Activated T-helper 1 cell treated with anti-CD3 and anti-CD28 coated beads, Interleukin-2, amount 50 U/mL, for 16 hours (primary cell): ENCODE measurements at places on chromosomes 11 and 22.

DNA sequence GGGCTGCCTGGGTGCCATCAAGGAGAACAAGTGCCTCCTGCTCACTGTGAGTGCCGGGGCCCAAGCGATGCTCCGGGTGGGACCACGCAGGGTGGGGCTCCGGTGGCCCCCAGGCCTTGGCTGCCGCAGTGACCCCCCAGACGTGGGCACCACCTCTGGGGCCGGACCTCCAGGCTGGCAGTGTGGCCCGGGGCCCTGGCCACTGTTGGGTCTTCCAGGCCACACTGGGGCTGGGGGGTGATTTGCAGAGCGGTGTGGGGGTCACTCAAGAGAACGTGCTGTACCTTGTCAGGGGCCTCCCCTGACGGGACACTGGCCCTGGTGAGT, 20.0 kb downstream of the TSPAN4 start:
- no peak for DNase-seq

DNA sequence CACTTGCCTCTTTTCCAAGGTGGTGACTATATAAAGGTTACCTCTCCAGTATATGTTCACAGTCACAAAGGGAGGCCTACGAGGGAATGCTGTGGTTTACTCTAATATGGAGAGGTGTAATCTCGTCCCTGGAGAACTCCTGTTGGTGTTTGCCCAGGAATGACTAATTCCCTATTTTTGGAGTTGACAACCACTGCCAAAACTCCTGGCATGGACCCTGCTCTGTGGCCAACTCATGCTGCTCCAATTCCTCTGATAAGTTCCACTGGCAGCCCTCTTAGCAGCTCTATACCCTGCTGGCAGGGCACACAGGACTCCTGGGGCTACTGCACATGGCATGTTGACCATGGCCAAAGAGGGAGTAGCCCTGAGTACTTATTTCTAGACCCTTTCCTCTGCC, 418.7 kb upstream of the ANO5 start:
- DNase-seq, result no peak

DNA sequence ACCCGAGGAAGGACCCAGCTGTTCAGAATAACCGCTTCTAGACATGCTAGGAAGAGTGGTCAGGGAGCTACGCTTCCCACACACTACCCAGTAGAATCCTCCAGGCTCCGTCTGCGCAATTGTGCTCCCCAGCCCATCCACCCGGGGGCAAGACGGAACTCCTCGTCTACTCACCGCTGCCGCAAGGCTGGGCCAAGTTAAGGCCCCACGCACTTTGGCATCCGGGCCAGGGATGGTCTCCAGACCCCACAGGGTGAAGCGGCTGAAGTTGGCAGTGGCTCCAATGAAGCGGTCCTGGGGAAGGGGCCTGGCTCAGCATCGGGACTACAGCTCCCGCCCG, 757 bp downstream of the RNASEH2C start:
- no peak for DNase-seq

DNA sequence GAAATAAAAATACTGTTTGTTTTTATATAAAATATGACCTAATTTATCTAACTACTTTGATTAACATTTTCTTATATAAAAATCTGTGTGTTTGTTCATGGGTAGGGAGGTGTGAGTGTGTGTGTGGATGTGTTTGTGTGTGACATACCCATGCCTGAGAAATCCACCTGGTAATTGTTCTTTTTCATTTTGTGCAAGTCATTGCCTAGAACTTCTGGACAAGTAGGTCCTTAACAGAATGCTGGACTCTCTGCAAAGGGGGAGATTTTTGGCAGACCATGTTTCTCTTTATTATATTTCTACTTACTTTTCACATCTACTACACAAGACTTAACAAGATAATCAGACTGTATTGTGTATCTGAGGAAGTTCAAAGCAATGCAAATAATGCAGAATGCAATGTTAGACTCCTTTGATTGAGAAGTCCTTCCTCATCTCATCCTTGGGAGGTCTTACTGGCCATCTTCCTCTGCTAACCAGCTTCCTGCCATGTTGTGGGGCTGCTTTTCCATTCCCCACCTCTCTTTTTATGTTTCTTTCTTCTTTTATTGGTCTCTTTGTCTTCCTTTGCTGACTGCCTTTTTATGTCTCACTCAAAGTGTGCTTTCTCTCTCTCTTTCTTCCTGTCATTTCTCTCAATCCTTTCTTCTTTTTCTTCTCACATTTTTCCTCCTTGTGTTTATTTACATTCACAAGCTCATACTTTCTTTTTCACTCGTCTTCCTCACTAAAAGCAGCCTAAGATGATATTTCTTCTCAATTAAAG, 1017.0 kb upstream of the CNTN5 start:
- DNase-seq, result no peak

GRCh38 chr11:75475767-75476650, 43.0 kb upstream of the KLHL35 start:
- DNase-seq, result no peak

DNA sequence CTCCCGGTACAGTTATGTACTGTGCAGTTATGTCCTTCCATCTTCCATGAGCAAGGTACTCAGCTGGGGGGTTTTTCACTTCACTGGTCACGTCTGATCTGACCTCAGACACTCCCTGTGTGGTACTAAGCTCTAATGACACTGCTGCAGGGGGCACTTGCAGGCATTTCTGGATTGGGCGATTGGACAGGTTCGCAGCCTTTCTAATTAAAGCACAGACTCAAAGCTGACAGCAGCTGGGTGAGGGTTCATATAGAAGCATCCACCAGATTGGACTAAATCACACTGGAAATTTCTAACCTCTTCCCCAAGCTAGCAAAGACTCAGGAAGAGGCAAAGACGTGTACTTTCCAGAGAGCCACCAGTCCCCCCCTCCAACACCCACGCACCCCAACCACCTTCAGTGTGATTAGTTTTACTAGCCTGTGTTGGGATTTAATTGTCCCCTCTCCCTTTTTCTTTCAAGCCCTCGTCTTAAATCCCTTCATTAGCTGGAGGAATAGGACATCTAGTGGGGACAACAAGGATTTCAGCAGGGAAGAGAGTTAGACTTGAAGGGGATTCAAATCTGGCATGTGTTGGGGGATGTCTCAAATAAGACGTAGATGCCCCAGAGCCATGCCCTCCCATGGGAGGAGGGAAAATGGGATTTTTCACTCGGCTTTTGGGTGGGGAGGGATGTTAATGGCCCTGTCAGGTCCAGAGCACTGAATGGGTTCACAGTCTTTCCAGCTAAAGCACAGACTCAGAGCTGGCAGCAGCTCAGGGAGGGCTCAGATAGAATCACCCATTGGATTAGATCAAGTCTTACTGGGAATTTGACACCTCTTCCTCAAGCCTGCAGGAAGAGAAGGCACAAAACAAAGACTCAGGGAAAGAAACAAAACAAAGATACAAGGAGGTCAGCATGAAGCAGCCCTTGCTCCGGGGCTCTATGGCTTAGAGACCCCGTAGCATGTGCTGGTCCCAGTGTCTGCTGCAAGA, 10.9 kb downstream of the INS start:
- no peak for DNase-seq

DNA sequence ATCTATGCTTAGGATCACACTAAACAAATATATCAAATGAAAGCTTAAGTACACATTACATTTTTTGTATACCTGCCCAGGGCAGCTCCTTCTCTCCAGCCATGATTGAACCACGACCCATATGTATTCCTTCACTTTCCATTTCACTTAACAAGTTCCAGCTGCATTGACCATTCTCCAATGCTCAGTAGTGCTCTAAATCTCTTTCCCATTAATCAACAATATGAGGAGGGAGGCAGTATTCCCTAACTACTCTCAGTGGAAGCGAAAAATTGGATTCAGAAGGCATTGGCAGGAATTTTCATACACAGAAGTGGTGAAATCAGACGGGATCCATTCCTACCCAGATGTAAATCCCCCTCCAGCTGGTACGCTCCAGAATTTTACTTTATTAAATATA, 372.0 kb upstream of the LUZP2 start:
- no peak for DNase-seq

DNA sequence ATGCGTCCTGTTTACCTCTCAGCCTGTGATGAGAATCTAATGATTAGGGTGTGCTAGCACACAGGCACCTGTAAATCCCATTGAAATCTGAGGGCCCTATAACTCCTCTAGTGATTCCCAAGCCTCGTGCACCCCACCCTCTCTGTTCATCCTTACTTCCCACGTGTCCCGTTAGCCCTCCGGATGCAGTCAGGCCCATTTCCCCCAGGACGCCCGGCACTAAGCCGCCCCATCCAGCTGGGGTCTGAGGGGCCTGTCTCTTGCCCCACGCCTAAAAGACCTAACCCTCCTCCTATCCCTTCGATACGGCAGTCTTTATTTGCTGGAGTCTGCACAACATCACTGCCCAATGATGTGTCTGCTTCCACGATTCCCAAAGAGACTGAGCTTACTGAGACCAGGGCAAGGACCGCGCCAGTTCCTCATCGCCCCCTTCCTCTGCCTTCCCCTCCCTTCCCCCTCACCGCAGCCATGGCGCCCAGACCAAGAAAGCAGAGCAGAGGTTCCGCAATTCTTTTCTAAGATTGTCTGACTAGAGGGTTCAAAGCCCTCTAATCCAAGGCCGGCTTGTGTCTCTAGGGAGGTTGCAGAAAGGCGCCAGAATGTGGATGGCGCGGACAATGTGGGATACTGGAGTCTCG, 1.1 kb upstream of the FADS2 start:
- no peak for DNase-seq

- no peak for DNase-seq
Measured at GRCh38 chr11:68142441-68143309, 21.5 kb upstream of the CHKA start.

GRCh38 chr11:117816846-117817367, 7.6 kb downstream of the FXYD2 start:
- DNase-seq, result no peak

GRCh38 chr11:62432695-62433094, 13.9 kb downstream of the SCGB1A1 start:
- DNase-seq, result no peak

DNA sequence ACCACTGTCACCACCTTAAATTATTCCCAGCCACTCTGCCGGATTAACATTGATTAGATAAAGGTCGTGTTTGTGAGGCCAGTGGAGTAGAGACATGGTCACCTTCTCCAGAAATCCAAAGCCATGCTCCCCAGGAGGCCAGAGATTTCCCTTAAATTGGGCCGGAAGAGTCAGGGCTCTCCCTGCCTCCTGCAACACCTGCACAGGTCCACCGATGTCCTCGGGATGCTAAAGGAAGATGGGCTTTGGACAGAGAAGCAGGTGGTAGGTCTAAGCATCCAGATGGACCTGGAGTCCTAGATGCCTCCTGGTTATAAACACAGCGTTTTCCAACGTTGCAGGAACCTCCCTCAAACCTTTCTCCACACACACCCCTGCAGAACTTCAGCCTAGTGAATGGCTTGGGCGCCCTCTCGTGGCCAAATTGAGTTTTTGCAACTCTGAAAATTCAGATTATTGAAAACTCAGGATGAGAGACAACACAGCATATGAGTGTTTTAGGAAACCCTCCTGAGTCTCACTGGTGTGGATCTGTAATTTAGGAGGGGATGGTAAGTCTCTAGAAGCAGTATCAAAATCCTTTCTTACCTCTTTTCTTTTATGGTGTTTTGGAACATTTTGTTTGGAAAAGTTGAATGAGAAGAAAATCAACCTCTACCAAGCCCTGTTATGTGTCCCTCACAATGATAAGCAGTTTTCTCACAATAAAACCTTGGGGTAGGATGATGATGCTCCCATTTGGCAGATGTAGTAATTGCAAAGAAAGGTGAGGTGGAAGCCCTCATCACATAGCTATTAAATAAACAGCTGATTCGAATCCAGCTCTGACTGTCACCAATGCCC, 109.6 kb downstream of the RRAS2 start:
- peak; percentile 59 for DNase-seq

DNA sequence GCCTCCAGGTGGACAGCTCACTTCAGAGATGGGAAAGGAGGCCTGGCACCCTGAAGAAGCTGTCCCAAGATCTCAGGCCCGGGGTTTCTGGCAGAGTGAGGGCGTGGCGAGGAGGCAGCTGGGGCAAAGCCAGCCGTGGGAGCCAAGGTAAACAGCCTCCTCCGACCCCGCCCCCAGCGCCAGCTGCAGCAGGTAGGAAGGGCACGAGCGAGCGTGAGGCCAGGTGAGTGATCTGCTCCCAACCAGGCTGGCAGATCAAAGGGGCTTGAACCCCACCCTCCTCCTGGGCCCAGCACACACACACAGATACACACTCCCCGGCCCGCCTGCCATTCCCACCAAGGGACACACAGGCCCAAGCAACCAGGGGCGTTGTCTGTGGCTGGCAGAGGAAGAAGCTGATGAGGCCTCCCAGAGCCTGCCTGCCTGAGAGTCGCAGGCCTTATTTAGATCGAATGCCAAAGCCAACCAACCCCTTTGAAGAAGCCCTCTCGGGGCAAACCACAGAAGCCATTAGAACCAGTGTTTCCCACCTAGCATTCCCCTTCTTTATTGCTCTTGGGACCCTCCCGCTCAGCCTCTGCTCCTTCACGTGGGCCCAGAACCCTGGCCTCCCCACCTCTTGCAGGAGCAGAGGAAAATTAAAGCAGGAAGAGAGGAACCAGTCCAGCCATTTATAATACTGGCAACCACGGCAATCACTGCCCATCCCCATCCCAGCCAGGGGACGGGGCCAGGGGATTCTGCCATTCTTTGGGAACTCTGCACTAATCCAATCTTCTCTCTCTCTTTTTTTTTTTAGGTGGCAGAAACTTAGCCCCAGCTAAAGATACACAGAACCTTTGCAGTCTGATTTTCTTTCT, 5.0 kb downstream of the PDGFB start:
- peak; percentile 29 for DNase-seq

DNA sequence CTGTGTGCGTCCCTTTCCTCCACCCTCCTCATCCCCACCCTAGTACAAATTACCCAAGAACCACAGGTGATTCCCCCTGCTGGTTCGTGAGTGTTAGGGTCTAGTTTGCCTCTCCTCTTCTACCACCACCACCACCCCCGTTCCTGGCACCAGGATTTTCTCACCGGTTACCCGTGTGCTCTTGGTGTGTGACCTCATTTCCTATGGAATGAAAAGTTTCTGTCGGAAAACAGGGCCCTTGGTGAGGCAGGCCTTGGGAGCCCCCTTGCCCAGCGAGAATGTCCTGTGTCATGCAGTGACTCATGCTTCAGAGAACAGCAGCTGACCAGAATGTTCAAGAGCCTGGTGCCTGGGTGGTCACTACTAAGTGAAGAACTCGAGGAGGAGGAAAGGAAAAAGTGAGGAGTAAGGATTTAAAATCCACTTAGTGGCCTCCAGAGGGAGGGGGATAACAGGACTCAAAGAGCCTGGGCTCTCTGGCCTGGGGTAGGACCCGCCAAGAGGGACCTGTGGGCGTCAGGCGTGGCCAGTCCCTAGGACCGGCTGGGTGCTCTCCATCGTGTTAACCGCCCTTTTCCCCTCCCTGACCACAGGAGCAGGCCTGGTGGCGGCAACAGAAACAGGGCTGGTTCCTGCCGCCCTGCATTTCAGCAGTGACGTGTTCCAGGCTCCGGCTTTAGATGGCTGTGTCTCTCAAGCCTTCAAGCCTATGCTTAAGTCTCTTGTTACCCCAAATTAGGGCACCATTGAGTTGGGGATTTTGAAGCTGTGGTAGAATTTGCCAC, 30.2 kb downstream of the C22orf31 start:
- no peak for DNase-seq

- DNase-seq, result no peak
Measured at GRCh38 chr22:46007848-46008261, 30.9 kb upstream of the WNT7B start.
